ENCODE measurements at places on chromosomes 1 and 21. TPM values are rescaled to one million over a fixed set of nuclear protein-coding genes. Genes with fewer than 3 reads are reported as not detected.

DNA sequence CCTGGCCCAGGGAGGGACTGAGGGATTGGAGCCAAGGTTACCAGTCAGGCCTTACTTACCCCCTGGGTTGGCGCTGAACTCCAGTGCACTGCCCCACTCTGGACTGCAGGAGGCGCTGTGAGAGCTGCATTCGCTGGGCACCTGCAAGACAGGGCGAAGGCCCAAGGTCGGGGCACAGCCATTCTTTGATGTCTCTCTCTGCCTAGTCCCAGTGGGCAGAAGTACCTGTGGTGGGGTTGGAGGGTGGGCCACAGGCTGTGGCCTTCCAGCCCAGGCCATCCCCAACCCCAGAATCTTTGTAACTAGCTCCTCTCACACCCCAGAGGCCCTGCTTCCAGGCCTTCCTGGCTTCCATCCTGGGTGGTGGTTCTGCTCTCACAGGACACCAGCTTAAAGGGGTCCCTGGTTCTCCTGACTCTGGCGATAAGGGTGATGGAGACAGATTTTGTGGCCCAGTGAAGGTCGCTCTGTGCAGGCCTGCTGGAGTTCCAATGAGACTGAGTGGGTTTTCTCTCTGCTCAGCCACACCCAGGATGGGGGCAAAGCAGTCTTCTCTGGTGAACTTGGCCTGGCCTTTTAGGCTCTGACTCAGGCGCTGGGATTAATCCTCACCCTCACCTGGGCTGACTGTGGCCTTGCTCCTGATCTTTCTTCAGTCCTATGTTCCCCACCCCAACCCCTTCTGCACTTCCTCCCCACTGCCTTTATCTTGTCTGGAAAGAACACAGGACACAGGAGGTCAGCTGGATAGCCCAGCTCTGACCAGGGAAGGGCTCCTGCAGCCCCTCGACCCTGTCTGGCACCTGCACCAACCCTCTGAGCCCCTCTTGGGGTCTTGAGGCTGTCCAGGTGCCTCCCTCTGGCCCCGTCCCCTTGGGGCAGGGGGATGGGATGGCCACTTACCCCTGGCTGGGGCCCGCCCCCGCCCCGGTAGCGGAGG lies 954 bp downstream of the MYOG start:
- no peak for DNase-seq

The LRP8 gene
- 6.7 TPM for total RNA-seq

- DNase-seq = peak; percentile 69
These were observed 550.6 kb downstream of the PTBP2 start for GRCh38 chr1:97271916-97272788.

The EPHA8 gene
- total RNA-seq = not detected

DNA sequence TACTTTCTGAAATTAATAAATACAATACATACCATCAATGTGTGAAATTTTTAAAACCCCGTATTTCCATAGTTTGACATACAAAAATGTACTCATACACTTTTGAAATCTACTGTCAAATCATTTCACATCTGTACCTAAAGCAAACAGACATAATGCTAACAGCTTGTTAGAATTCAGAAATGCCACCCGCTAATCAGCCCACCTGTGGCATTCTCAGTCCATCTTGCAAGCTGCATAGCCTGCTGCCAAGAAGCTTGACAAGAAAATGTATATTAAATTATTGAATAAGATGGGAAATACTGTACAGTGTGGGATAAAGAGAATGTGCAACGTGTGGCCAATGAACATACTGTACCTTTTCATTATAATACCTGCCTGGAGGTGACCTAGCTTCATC lies 55.1 kb downstream of the ZBTB18 start:
- DNase-seq = no peak

DNA sequence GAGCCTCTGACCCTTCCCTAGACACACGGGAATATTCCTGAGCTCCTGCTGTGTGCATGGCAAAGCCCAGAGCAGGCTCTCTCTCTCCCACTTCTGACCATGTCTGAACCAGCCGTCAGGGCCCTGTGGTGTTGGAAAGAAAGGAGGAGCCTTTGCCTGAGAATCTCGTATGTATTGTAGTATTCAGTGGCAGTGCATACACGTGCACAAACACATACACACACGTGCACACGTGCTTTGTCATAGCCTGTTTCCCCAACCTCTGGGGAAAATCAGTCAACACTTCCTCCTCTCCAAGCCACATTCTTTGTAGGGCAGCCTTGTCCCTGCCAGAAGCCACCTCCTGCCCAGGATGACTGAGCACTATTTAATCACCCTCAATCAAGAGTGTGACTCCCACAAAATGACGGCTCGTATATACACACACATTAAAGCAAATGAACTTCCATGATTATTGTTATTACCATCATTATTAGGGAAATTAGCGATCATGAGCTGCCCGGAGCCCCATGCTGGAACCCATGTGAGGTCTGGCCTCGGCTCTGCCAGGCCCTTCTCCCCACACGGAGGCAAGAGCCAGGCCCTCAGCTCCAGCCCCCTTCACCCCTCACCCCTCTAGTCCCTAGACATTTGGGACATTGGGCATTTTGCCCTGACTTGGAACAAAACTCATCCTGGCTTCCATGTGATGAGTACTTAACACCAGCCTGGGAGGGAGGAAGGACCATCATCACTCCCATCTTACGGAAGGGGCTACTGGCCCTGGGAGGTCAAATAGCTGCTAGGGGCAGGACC lies 331.9 kb downstream of the NPHP4 start:
- peak; percentile 64 for DNase-seq

GRCh38 chr1:227298512-227299240 lies 19.6 kb downstream of the CDC42BPA start:
- no peak for DNase-seq

The GBP3 gene
- 16.5 TPM for total RNA-seq

DNA sequence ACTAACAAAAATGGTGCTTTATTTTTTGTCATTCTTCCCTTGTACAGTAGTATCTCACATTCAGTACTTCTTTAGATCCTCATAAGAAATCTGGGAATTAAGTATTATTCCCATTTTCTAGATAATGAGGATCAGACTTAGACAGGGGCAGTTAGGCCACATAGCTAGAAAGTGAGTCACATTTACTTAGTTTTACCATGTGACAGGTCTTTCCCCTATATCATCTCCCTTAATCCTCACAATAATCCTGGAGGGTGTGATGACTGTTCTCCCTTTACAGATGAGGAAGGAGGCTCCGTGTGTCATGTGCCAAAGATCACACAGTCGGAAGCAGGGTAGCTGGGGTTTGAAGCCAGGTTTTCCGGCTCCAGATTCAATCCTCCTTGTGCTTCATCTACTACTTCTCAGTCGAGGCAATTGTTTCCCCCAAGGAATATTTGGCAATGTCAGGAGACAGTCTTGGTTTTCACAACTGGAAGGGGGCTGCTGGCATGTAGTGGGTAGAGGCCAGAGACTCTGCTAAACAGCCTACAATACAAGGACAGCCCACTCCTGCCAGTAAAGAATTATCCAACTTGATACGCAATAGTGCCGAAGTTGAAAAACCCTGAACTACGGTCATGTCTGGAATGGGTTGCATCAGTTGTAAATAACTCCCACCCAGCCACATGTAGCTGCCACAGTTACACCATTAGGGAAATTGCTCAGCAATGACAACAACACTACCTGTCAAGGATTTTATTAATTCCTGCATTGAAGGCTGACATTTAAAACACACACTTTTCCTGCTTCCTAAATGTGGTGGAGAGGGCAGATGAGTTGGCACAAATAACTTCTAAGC lies 54.5 kb downstream of the C8B start:
- peak; percentile 77 for DNase-seq

- DNase-seq = no peak
These were observed 33.9 kb downstream of the LHX9 start for GRCh38 chr1:197951089-197951488.

DNA sequence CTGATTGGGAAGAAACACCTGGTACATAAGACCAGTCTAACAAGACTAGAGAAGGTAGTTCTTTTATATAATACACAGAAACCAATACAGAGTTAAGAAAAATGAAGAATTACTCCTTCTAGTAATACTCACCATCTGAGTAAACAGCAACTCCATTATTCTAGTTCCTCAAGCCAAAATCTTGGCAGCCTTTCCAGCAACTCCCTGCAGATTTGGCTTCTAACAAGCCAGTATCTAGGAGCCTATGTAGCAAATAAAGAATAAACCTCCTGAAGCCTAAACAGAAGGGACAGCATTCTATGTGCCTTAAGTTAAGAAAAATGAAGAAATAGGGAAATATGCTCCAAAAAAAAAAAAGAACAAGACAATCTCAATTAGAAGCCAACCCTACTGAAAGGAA lies 24.5 kb downstream of the ERO1B start:
- no peak for DNase-seq

The NEGR1 gene
- total RNA-seq = 0.26 TPM

The TNFRSF8 gene
- not detected for total RNA-seq

GRCh38 chr1:150809651-150810050 lies 1.6 kb upstream of the CTSK start:
- DNase-seq = peak; percentile 91

The ATP1A2 gene
- not detected for total RNA-seq

The HRNR gene
- under 0.01 TPM for total RNA-seq

The B3GALT2 gene
- total RNA-seq = not detected

DNA sequence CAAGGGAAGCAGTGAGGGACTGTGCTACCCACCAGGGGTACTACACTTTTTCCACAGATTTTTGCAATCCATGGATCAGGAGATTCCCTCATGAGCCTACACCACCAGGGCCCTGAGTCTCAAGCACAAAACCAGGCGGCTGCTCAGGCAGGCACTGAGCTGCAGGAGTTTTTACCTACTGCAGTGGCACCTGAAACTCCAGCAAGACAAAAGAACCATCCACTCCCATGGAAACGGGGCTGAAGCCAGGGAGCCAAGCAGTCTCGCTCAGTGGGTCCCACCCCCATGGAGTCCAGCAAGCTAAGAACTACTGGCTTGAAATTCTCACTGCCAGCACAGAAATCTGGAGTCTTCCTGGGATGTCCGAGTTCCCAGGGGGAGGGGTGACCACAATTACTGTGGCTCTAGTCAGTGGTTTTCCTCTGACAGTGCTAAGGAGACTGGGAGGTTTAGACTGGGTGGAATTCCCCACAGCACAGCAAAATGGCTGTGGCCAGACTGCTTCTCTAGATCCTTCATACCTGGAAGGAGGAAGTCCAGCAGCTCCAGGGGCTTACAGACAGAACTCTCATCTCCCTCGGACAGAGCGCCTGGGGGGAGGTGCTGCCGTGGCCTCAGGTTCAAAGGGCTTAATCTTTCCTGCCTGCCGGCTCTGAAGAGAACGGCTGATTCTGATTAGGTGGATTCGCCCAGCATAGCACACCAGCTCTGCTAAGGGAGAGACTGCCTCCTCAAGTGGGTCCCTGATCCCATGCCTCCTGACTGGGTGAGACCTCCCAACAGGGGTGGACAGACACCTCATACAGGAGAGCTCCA lies 437.8 kb downstream of the LTN1 start:
- no peak for DNase-seq

GRCh38 chr1:179872558-179872957 lies 5.0 kb downstream of the TOR1AIP2 start:
- no peak for DNase-seq

GRCh38 chr21:35923971-35924370 lies 136.4 kb downstream of the SETD4 start:
- DNase-seq = no peak

- DNase-seq = peak; percentile 42
These were observed 541.3 kb downstream of the DPYD start for GRCh38 chr1:97379387-97380075.

DNA sequence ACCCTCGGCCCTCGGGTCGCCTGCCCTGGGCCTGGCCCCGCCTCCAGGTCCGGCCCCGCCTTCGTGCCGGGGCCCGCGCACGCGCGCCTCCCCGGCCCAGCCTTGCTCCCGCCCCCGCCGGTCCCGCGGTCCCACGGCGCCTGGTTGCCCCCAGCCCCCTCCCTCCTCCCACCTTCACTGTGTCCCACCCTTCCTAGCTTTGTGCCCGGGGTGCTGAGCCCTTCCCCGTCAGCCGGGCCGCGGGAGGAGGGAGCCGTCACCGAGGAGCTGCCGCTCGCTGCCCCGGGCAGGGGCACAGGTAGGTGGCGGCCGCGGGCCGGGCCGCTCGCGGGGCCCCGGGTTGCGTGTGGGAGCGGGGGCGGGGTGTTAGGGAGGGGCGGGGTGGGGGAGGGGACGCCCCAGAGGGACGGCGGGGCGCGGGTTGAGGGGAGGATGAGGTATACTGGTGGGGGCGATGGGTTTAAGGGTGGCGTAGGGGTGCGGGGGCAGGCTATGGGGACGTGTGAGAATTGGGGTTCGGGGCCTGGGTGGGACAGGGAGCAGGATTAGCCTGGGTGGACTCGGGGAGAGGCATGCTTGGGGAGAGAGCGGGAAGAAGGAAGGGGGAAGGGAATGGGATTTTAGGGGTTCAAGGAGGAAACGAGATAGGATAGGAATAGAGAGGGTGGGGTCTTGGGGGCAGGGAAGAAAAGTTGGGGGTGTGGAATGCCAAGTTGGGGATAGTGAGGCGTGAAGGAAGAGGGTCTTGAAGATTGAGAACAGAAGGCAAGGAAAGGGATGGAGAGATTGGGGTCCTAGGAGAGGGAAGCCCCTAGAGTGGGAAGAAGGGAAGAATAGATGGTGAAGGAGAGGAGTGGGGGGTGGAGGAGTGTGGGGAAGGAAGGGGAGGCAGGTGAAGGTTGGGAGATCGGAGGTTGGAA lies at the start of gene LRRC42:
Gene LRRC42 (plus strand): TSS at position 99 of the 920 bp plus-strand sequence. CDS start 5,650 bp downstream, outside the sequence.
- DNase-seq = no peak

The CTSE gene
- not detected for total RNA-seq

The PGBD5 gene
- under 0.01 TPM for total RNA-seq

The BSND gene
- not detected for total RNA-seq

The DAB1 gene
- 0.13 TPM for total RNA-seq

GRCh38 chr1:25516686-25517085 lies 26.7 kb upstream of the LDLRAP1 start:
- DNase-seq = no peak

DNA sequence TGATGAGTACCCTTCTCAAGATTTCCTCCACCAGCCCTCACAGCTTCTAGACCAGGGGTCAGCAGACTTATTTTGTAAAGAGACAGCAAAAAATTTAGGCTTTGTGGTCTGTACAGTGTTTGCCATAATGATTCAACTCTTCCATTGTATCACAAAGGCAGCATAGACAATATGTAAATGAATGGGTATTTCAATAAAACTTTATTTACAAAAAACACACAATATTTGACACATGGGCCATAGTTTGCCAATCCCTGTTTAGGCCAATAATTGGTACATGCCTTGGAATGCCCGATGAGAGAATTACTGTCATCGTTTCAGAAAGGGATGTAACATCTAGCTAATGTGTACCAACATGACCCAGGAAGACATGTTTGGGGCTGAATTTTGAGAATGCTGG lies 178.9 kb upstream of the GALNT2 start:
- no peak for DNase-seq

DNA sequence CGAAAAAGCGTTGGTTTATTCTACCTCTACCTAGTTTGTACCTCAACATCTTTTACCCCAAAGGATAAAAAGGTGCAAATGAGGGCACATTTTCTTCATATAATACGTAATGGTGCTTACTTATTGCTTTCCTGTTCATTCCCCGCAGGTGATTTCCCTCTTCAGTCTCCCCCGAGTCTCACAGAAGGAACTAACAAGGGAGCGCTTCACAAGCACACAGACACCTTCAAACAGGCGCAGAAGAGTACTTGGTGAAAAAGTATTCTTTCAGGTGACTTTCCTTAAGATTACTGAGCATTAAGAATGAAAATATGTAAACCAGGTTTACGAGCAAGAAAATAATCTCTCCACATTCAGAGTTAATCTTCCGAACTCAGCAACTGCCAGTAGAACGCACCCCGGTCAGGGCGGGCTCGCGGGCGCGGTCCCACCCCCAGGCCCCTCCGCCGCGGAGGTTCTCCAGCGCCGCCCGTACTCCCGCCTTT lies 511 bp upstream of the RABGAP1L start:
- peak; percentile 38 for DNase-seq

GRCh38 chr1:3028531-3029282 lies 7.4 kb downstream of the ACTRT2 start:
- no peak for DNase-seq

- peak; percentile 22 for DNase-seq
These were observed 271.3 kb upstream of the B3GALT2 start for GRCh38 chr1:193457676-193458075.

The PRAMEF7 gene
- total RNA-seq = not detected
